Germinal center (tissue), 1 donor: ENCODE measurements at places on chromosomes 11 and 22.

GRCh38 chr22:37999640-38000272 lies 15.4 kb upstream of the SOX10 start:
- no peak for DNase-seq

GRCh38 chr11:75428989-75429640 lies 3.9 kb downstream of the KLHL35 start:
- no peak for DNase-seq

- no peak for DNase-seq
Observed at GRCh38 chr11:72309074-72309598, 65.2 kb upstream of the PHOX2A start.

GRCh38 chr22:47549741-47550340 lies 787.4 kb downstream of the TBC1D22A start:
- no peak for DNase-seq

GRCh38 chr11:69010964-69011623 lies 2.0 kb downstream of the MRGPRF start:
- DNase-seq = peak; percentile 53

DNA sequence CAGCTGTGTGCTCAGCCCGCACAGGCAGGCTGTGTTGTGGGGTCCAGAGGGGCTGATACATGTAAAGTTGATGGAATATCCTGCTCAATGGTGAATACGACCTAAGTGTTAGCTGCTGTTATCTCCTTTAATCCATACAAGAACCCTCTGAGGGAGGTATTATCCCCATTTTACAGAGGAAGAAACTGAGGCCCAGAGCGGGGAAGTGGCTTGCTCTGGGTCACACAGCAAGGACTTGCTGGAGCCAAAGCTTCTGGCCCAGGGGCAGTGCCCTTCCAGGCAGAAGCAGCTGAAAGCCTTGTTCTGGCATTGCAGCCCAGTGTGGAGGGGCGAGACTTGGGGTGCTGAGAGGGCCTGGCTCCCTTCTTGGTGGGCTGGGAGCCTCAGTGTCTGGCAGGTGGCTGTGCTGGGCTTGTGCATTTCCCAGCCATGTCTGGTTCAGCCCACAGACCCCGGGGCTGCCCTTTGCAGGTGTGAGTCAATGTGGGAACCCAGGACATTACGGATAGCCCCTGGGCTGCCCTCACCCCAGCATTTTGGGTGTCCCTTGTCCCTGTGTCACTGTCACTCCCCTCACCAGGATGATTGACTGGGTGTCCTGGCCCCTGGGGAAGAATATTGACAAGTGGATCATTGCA lies 10.4 kb downstream of the USP35 start:
- DNase-seq = no peak

GRCh38 chr22:26848244-26848920 lies 191.0 kb downstream of the MIAT start:
- DNase-seq = no peak

GRCh38 chr11:64745189-64745520 lies 1.2 kb upstream of the RASGRP2 start:
- DNase-seq = peak; percentile 92

DNA sequence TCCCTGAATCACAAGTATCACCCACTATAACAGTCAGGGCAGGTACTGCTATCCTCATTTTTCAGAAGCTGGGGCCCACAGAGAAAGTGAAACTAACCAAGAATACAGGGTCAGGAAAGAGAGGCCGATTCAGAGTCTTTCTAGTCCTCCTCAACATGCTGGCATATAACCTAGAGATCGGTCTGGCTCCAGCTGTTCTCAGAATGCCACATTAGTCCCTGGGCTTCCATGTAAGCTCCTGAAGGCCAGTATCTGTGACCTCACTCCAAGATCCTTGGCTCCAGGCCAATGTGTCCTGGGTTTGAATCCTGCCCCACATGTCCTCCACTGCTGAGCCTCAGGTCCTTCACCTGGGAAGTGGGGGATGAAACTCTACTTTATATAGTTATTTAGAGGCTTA lies 50.4 kb downstream of the TENM4 start:
- no peak for DNase-seq

- DNase-seq = no peak
Observed at GRCh38 chr11:58742981-58743880, 11.5 kb upstream of the GLYAT start.

GRCh38 chr22:30968015-30968923 lies at the start of gene MORC2:
MORC2 (minus strand) TSS chr22:30968774; CDS start chr22:30967889, 885 bp downstream.
- no peak for DNase-seq

DNA sequence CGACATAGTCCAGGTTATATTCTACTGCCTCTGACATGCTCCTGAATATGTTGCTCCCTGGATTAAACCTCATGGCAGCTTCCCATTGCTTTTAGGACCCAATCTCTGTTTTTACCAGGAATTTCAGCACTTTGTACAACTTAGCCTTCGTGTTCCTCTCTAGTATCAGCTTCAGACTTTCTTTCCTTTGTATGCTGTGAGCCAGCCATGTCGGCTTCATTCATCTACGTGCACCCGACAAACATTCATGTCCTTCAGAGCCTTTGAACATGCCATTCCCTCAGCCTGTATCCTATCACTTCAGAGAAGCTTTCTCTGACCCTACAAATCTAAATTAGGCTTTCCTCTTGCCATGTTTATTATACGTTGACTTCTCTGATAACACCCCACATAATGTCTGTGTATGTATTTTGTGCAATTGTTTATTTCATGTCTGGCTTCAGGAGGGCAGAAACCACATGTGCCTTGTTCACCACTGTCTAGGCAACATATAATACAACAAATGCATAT lies 743.4 kb downstream of the OPCML start:
- DNase-seq = no peak

DNA sequence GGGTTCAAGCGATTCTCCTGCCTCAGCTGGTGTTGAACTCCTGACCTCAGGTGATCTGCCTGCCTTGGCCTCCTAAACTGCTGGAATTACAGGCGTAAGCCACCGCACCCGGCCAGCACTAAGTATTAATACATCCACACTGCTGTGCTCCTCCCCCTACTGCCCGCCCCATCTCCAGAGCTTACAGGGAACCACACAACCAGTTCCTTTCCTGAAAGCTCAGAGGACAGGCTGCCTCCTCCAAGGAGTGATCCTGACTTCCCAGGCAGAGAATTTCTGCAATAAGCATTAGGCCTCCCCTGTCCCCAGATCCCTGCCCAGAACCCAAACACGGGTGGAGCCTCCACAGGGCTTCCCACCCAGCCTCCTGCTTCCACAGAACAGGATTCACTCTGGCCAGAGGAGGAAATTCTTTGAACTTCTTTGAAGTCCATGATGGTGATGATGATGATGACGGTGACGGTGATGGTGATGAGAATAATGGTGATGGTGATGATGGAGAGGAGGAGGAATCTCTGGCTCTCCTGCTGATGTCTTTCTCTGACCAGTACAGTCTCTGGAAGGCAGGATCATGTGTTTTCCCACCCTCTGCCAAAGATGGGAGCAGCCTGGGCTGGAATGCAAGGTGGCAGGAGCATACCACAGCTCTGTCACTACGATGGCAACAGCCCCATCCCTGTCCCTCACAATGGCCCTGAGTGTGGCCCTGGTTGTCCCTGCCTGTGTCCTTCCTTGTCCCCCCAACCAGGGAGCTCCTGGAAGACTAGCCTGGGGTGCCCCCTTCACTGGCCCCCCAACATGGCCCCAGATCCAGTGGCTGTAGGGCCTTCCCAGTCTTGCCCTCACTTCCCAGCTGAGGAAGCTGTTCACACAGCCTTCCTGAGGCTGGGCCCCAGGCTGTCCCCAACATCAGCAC lies 33.5 kb upstream of the CSNK1E start:
- DNase-seq = no peak

DNA sequence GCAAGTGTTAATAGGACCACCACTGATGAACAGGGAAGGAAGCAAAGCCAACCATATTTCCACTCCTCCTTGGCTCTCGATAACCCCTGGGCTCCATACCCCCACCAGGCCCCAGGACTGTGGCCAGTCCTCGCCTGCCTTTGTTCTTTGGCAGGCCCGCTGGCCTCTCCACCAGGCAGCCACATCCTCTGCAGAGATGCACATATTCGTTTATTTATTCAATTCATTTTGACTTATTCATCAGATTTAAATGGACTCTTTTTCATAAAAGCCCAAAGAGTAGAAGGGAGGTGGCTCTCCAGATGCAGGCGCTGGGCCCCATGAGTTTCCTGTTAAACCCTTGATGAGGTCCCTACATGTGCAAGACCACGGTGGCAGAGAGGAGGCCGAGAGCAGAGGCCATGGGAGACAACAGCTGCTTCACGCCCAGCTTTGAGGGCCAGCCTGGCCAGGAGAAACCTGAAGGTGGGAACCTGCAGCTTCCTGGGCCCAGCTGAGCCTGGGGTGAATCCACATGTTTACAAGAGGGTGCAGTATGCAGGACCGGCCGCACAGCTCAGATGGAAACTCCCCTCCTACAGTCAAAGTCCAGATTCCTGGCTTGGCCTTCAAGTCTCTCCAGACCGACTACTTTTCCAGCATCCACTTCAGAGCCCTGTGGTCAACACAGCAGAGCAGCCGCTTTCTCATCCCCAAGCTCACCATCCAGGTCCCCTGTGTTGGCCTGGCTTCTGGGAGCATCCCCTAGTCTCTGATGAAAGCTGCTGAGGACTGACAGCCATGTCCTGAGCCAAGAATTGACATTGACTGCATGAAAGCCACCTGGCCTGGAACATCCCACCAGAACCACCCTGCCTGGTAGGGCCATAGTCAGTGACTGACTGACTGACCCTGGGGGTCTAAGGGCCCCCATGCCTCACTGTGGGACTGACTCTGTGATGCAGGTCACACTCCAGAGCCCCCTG lies 39.7 kb upstream of the CCND1 start:
- DNase-seq = no peak

- DNase-seq = no peak
Observed at GRCh38 chr11:26622181-26622580, 50.1 kb upstream of the MUC15 start.

DNA sequence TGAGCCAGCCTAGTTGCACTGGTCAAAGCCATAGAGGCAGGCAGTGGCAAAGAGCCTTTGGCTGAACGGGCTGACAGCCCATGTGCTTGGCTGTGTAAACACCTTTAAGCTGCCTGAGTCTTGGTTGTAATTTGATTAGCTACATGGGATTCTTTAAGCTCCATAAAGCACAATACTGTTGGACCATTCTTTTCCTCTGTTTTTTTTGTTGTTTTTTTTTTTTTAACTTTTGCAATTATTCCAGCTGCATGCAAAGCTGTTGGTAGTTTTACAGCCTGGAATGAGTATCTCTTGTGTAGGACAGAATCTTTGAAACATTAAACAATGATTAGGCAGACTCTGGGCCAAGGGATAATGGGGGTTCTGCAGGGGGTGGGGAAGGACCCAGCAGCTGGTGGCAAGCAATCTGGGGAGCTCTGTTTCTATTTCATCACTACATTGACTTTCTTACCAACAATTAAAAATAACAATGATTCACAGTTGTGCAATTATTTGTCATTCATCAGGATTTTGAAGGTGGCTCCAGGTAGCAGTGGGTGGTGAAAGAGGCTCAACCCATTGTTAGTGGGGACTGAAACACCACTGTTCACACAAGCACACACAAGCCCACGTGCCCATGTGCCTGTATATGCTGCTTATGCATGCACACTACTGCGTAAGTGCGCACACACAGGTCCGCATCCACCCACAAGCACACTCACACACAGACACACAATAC lies 69.5 kb upstream of the CSNK2A3 start:
- DNase-seq = no peak

- no peak for DNase-seq
Observed at GRCh38 chr11:20592741-20593140, 6.7 kb upstream of the SLC6A5 start.

GRCh38 chr22:27422442-27422841 lies 379.1 kb downstream of the MN1 start:
- no peak for DNase-seq

DNA sequence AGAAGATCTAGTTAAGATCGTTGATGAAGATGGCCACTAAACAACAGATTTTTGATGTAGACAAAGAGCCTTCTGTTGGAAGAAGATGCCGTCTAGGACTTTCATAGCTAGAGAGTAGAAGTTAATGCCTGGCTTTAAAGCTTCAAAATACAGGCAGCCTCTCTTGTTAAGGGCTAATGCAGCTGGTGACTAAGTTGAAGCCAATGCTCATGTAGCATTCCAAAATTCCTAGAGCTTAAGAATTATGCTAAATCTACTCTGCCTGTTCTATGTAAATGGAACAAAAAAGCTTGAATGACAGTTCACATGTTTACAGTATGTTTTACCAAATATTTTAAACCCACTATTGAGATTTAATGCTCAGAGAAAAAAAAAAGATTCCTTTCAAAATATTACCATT lies 492.6 kb downstream of the CNTN5 start:
- no peak for DNase-seq

- DNase-seq = no peak
Observed at GRCh38 chr11:958101-958500, 32.4 kb downstream of the AP2A2 start.

DNA sequence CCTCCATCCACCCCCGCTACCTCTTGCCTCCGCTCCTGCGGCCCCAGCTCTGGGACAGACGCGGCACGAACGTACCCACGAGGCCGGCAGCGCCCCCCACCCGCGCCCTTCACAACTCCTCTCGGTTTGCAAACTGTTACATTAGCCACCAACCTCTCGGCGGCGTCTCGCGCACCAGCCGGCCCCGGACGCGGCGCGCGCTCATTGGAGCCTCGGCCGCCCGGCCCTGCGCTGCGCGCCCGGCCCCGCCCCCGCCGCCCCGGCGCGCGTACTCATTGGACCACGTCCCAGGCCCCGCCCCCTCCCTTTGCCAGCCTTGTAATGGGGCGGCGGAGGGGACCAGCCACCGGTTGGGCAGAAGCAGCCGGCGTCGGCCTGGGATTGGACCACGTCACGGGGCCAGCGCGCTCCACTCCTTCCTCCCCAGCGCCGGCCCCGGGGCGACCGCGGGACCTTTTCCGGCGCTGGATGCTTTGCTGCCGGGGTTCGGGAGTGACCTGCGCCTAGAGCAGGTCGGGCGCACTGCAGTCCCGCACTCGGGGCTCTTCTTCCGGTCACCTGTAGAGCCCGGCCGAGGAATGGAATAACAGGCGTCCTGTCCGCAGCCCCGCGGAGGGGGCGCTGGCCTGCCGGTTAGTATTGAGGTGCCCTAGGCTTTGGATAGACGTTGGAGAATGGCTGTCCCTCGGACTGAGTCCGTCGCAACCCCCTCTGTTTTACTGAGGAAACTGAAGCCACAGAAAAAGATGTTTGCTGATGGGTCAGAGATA lies at the start of gene HYOU1:
Gene HYOU1 (minus strand): TSS at position 206 of the 770 bp plus-strand sequence. CDS start 1,045 bp downstream, outside the sequence.
- DNase-seq = peak; percentile 98

GRCh38 chr22:47195156-47195483 lies 432.7 kb downstream of the TBC1D22A start:
- DNase-seq = no peak

- peak; percentile 57 for DNase-seq
Observed at GRCh38 chr11:44927174-44927661, 23.5 kb downstream of the TP53I11 start.

GRCh38 chr11:75543806-75544205 lies 18.1 kb upstream of the GDPD5 start:
- peak; percentile 43 for DNase-seq

DNA sequence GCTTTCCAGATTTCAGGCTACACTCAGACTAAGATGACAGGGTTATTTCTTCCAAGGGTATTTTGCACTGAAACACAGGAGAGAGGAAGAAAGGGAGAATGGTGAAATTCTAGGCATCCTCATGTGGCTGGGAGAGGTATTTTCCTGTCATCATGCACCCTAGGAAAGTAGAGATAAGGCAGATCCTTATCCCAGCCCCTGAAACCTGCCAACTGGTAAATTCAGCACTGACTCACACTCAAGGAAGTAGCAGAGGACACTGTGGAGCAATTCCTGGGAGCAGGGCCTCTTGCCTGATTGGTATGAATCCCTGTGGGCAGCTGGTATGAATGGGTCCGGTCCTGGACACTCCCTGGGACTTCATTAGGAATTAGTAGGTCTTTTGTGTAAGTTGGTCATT lies 37.6 kb upstream of the SLC5A1 start:
- DNase-seq = no peak

GRCh38 chr22:30104501-30105156 lies 24.4 kb downstream of the HORMAD2 start:
- no peak for DNase-seq
